ENCODE measurements at places on chromosomes 5 and 9. TPM values are rescaled to one million over a fixed set of nuclear protein-coding genes. Genes with fewer than 3 reads are reported as not detected.

Gene GABRA6
- not detected for total RNA-seq

Gene CTXN3
- total RNA-seq: not detected

Gene C6
- total RNA-seq: not detected

Gene SLC27A6
- 0.15 TPM for total RNA-seq

Gene ECM2
- 5.7 TPM for total RNA-seq

Gene ANKS6
- 16.4 TPM for total RNA-seq

Gene TAF11L5
- total RNA-seq: not detected

Gene BHMT2
- total RNA-seq: 6.4 TPM

Gene ANKRD34B
- not detected for total RNA-seq

Gene FABP6
- not detected for total RNA-seq

Gene CTNND2
- not detected for total RNA-seq

Gene EMB
- 13.7 TPM for total RNA-seq

Data from smooth muscle cell of trachea (primary cell).